ENCODE measurements at places on chromosomes 2 and 18.

DNA sequence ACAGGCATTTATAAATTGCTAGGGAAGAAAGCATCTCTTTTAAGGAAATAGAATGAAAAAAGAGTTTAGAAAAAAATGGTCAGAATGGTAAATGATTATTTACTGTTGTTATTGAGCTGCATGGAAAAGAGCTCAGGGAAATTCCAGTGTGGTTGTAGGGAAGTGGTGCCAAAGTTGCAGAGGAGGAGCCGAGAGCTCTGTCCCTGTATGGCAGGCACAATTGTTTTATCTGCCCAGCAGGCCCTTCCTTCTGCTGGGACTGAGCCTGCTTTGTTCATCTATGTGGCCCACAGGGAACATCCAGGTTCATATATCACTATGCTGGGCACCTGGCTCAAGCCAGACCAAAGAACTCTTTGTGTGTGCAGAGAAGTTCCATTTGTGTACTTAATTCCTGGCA, 80.8 kb upstream of the AGAP1 start:
- no peak for DNase-seq

- no peak for DNase-seq
Observed at GRCh38 chr2:207072571-207072970, 93.2 kb downstream of the KLF7 start.

DNA sequence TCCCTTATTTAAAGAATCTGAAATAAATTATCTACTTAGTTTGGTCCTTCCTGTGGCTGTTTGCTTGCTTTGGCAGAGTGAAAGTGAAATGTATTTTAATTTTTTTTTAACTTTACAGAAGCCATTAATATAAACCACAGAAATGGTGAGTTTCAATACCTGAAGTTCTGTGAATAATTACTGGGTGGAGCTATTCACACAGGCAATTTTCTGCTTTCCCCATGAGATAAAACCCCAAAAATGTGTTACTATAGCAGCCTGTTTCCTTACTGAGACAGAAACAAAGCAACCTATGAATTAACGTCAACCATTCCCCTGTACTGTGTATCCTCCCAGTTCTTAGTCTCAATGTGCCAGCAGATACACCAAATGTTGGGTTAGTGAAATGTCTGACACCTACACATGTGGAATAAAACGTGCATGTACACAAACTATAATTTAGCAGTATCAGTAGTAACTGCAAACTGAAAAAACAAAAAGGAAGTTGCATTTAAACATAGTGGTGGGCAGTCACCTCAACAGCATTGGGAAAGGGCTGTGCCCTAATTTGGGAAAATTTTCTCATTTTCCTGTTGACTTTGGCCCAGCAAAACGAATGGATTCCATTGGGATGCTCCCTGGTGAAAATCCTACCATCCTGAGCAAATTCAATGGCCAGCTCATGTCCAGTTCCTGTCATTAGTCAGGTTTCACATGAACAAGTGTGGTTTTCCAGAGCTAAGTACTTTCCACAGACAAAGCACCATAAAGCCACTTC, 73.1 kb upstream of the RMDN2 start:
- DNase-seq, result no peak

GRCh38 chr2:164412831-164413230, 208.5 kb downstream of the GRB14 start:
- no peak for DNase-seq

DNA sequence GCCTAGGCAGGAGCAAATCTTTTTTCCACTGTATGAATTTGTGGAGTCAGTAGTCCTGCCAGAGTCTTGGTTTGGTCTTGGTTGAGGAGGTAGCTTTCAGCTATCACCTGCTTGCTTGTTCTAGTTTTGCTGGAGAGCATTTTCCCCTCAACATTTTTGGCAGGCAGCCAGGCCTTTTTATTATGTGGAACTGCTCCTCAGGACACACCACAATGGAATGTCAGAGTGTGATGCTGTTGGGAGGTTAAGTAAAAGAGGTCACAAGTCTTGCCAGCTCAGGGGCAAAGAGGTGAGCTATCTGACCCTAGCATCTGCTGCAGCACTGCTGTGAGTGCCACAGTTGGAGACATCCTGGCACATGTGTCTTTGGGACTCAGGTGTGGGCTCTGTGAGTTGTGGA, 258.0 kb downstream of the CNTNAP5 start:
- DNase-seq, result no peak

GRCh38 chr18:24086082-24086481, 52.8 kb upstream of the CABYR start:
- DNase-seq, result no peak

DNA sequence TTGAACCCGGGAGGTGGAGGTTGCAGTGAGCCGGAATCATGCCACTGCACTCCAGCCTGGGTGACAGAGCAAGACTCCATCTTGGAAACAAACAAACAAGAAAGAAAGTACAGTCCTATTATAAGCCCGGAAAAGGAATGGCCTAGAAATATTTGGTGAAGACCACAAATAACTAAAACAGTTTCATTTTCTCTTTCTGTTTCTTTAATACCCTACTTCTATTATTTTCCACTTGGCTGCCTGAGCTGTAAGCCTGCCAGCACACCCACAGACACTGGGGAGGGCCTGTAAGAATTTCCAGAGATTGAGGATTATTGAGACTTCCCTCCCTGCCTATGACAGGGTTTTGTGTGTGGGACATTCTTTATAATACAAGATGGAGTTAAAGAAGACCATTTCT, 188.0 kb upstream of the DCC start:
- no peak for DNase-seq

DNA sequence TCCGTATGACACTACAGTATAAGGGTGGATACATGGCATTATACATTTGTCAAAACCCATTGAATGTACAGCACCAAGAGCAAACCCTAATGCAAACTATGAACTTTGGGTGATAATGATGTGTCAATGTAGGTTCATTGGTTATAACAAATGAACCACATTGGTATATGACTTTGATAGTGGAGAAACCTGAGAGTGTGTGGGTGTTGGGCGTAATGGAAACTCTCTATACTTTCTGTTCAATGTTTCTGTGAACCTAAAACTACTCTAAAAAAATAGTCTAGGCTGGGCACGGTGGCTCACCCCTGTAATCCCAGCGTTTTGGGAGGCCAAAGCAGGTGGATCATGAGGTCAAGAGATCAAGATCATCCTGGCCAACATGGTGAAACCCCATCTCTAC, 6.5 kb upstream of the ACTG2 start:
- DNase-seq, result no peak

Measured in ovary (tissue), 10 donors.